Fibroblast of lung (primary cell): ENCODE measurements at places on chromosomes 6 and 20.

- DNase-seq, result peak; percentile 75
Observed at GRCh38 chr20:51639206-51639832, 96.8 kb upstream of the NFATC2 start.

- DNase-seq, result no peak
Observed at GRCh38 chr6:27743787-27744186, 168.4 kb downstream of the OR2B2 start.

DNA sequence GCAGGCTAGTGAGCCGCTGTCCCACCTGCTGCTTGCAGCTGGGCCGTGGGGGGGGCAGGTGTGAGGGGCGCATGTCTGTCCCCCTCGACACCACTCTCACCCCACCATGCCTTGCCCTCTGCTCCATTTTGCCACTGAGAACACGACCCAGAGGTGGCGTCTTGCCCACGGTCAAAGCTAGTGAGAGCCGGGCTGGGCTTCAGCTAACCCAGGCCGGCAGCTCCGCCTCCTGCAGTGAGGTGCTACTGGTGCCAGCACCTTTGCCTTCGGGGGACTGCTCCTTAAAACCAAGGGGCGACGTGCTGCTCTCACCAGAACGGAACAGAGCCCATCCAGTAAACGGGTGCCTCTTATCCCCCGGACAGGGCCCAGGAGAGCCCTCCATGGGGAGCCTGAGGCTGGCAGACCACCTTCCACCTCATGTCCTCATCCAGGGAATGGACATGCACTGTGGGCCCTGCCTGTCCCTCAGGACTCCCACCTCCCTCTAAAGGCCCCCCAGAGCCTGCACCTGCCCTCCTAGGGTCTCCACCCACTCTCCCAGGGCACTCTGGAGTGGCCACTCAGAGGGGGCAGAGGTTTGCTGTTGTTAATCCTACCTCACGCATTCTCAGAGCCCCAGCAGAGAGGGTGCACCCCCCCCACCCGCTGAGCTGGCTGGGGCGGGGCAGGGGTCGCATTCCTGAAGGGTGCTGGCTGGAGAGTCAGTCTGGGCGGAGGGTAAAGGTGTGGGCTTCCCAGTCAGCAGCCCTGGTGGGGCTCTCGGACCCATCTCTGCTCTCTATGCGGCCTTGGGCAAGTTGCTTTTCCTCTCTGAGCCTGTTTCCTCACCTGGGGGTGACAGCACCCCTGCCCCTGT is 2.9 kb downstream of the RBBP8NL start:
- no peak for DNase-seq

DNA sequence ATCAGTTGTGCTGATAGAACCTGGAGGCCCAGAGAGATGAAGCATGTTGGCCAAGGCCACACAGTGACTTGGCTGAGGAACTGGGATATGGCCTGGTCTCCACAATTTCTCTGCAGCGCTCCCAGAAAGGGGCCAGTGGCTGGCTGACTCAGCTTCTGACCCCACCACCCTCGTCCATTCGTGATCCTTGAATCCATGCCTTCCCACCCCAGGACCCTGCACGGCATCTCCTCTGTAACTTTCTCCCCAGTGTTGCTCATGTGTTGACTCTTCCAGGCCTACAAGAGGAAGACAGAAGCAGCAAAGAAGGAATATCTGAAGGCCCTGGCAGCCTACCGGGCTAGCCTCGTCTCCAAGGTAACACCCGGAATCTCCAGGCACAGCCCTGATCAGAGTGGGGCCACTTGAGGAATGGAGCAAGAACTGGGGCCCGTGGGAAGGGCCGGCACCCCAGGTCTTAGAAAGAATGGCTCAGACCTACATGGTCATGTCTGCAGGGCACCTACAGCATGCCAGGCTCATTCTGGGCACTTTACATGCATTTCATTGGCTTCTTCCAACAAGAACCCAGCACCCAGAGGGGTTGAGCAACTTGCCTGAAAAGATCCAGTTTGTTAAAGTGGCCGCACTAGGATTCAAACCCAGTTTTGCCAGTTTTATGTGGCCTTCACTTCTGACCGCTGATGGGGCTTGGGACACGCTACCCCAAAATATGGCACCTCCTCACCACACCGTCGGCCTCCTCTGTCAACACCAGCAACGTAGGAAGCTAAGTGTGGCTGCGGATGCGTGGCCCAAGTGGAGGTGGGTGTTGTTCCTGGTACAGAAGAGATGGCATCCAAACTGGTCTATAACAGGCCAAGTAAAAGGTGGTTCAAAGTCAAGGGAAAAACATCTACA is 122.2 kb downstream of the JPH2 start:
- DNase-seq, result no peak

DNA sequence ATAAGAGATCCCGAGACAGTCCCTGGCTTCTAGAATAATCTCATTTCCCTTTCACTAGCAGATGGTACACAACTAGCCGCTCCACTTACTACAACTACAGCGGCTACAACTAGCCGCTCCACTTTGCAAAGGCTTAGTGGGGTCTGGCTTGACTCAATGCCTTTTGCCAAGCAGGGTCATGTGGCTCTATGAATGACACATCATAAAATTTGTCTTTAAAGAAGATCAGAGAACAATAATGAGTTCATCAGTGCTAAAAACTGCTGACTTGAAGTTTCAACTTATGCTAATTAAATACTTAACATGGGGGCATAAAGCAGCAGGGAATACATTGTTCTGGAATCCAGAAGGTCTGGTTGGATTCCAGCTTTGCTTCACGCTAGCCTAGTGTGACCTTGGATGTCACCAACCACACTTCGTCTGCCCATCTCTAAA is 2.0 kb upstream of the MICAL1 start:
- DNase-seq, result no peak

GRCh38 chr6:152698692-152699091 is 995 bp downstream of the MYCT1 start:
- no peak for DNase-seq

DNA sequence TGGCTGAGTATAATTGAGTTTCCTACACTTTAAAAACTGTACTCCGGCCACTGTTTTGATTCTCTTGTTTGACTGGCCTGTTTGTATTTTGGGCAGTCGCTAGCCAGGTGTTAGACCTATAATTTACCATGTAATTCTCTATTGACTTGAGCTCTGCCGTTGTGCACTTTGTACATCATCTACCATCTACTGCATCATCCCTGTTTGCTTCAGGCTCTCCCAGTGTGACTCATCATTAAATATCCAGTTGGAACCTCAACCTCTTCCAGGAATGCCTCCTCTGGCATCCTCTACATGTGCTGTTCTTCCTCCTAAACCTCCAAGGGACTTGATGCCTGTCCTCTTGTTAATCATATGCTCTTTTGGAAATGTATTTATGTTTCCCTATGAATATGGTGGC is 72.3 kb downstream of the FARS2 start:
- peak; percentile 70 for DNase-seq

GRCh38 chr20:22371843-22372242 is 212.5 kb downstream of the FOXA2 start:
- DNase-seq, result no peak

DNA sequence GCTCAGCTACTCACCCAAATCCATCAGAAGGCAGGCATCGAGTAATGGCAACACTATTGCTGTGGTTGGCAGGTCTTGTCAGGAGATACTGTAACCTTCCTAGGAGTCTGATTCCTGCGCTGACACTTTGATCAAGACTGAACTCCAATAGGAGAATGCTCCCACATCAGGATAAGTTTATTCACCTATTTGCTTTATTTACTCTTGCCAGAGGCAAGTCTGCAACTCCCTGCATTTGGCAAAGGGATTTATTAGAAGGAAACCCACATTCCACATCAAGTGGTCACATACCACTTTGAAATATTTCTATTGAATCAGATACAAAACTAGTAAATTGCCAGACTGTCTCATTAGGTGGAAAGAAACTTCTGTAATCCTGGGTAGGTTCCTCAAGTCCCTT is 43.5 kb downstream of the ZFAND3 start:
- peak; percentile 77 for DNase-seq

DNA sequence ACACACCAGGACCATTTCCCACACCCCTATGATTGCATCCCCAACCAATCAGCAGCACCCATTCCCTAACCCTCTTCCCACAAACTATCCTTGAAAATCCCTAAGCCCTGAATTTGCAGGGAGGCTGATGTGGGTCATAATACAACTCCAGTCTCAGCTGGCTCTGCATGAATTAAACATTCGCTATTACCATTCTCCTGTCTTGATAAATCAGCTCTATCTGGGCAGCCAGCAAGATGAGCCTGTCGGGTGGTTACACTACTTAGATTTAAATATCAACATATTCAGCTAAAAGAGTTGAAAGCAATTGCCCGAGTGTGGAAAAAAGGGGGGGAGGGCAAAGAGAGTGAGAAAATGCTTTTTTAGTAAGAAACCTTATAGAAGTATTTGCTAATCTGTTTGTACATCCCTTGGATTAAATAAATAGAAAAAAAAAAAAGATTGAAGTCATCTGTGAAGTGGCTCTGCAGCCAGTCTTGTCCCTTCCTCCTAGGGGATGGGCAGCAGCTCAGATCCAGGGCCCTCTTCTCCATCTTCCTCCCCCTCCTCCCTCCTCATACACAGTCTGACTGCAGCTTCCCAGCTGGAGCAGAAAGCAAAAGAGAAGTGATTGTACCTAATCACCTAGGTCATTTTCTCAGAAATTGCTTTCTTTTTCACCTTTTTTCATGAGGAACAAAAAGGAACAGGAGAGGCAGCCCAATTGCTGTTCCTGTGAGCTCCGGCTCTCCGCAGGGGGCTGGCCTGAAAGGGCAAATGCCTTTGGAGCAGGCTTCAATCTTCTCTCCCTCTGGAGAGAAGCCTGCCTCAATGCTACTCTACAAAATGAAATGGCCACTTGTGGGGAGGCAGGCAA is 356.6 kb upstream of the SULF2 start:
- DNase-seq, result no peak

GRCh38 chr6:11685481-11686093 is 93.0 kb downstream of the ADTRP start:
- DNase-seq, result no peak

GRCh38 chr20:14235355-14235754 is 102.1 kb downstream of the FLRT3 start:
- peak; percentile 70 for DNase-seq

GRCh38 chr6:144064402-144065212 is 30.8 kb downstream of the SF3B5 start:
- peak; percentile 1 for DNase-seq

DNA sequence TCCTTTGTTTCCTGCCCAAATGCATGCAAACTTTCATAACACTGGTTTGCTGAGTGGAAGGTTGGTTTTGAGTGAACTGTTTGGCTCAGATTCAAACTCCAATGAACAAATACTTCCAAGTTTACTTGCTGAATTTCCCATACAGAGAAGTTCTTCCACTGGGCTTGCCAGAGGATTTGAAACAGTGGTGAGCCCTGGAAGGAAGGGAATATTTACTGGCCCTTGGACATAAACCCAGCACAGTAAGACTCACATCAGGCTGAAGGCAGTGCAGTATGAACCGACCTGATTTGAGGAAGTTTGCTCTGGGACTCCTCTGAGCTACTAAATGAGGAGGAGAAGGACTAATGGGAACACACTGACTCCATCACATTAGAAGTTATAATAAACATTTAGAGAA is 3.8 kb downstream of the TRAF3IP2 start:
- DNase-seq, result peak; percentile 96

GRCh38 chr6:124722141-124722878 is 239.9 kb upstream of the RNF217 start:
- no peak for DNase-seq

DNA sequence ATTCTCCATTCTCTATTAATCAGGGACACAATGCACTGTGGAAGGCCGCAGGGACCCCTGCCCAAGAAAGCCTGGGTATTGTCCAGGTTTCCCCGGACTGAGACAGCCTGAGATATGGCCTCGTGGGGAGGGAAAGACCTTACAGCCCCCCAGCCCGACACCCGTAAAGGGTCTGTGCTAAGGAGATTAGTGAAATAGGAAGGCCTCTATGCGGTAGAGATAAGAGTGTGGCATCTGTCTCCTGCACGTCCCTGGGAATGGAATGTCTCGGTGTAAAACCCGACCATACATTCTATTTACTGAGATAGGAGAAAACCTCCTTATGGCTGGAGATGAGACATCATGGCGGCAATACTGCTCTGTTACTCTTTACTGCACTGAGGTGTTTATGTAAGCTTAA is 15.7 kb upstream of the EIF2S2 start:
- DNase-seq, result no peak

GRCh38 chr6:108549241-108549640 is 11.5 kb upstream of the FOXO3 start:
- DNase-seq, result no peak

GRCh38 chr20:37523911-37524700 is 3.1 kb downstream of the NNAT start:
- no peak for DNase-seq

DNA sequence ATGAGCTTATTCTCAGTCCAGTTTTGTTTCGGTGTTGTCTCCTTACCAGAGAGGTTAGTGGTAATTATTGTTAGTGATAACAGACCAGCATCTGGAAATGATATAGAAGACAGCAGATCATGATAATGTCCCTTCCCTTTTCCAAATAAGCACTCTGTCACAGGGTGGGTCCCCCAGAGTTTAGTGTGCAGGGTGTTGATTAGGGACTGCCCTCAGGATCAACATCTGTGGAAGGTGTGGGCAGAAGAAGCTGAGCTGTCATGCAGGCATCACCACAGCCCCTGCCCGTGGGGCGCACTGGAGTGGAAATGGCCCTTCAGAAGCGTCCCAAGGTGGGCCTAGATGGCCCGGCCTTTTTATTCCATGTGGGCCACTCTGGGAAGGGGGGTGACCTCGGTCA is 67.6 kb upstream of the DTNBP1 start:
- no peak for DNase-seq

- DNase-seq, result no peak
Observed at GRCh38 chr6:17910189-17910588, 77.2 kb downstream of the KIF13A start.

DNA sequence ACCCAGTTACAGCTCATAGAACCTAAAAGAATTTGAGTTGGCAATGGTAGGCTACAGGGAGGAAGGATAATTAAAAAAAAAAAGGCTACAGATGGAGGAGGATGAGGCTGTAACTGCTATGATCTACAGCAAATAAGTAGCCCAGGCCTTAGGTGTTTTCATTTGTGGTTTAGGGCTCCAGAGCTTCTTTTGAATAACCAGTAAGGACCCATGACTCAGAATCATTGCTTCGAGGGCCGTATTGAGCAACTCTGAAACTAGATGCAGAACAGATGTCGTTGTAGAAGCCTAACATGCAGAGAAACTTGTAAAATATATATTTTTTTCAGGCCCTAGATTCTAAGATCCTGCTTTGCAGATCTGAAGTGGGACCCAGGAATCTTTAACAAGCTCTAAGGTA is 19.0 kb upstream of the ASIP start:
- peak; percentile 96 for DNase-seq

- DNase-seq, result no peak
Observed at GRCh38 chr6:3701631-3702030, 49.9 kb downstream of the PXDC1 start.
